ENCODE measurements at places on chromosomes 3 and 15.

DNA sequence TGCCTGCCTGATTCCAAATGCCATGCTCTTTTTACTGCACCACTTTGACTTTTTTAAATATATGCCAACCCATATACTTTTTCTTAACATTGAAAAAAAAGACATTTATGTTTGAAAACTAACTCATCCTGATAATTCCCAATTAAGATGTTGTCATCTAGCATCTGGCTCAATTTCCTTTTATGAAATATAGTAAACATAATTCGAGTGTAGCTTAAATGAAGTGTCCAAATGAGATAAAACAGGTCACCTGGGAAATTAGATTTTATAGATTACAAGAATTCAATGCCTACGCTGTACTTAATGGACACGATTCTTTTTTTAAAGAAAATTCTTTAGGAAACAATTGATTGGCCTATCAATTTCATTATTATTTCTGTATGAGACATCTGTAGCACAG is 2.8 kb downstream of the MDFIC2 start:
- DNase-seq: no peak

- no peak for DNase-seq
These were observed 49.0 kb downstream of the KBTBD12 start for GRCh38 chr3:127964053-127964452.

DNA sequence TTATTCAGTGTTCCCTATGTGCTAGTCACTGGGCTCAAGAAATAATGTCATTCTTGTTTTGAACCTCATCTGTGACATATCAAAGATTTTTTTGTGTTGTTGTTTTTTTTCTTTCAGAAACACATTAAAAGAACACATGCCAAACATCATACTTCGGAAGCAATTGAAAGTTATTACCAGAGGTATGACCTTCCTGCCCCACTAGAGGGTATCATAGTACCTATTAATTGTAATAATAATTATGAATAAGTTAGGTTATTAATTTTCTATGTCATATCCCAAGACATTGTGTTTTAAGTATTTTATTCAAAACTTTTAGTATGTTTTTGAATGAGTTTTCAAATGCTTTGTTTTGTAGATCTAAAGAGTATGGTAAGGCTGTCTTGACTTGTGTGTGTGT is 65.7 kb downstream of the CDIN1 start:
- DNase-seq: no peak

DNA sequence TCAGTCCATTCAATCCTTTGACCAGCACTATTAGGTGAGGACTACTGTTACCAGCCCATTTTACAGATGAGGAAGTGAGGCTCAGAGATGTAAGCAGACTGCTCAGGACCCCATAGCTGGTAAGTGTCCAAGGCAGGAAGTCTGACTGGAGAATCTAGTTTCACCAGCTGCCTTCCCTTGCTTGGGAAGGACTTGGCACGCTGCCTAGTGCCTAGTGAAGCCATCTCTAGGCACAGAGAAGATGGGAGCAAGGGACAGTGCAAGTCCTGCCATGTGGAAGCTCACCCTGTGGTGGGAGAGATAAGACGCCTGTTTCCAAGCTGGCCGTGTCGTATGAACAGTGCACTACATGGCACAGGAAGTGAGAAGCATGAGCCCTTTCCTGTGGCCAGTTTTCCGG is 111.8 kb upstream of the TMC3 start:
- no peak for DNase-seq

- no peak for DNase-seq
These were observed 130.9 kb upstream of the TNIK start for GRCh38 chr3:171591070-171591469.

GRCh38 chr15:94119298-94119811 is 112.0 kb upstream of the MCTP2 start:
- DNase-seq: no peak

- DNase-seq: no peak
These were observed 6.0 kb downstream of the SNRPA1 start for GRCh38 chr15:101288905-101289513.

- DNase-seq: peak; percentile 47
These were observed 10.2 kb upstream of the PLXND1 start for GRCh38 chr3:129616713-129617112.

- DNase-seq: no peak
These were observed 48.4 kb upstream of the GRIP2 start for GRCh38 chr3:14588425-14589112.

DNA sequence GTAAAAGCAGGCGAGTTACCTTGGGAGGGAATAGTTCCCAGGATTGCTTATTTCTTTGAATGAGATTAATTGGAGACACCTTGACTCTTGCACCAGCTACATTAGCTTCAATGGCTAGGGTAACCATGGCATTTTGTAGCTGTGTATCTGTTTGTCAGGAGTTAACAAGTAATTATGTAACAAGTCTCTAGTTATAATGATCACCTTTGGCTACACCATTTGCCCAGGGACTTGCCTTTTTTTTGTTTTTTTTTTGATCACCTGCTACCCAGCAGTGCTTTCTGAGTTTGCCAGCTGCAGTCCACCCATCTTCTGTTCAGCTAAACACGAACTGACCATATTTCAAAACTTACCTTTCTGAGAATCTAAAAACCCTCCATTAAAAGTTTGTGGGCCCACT is 2.2 kb downstream of the MED12L start:
- DNase-seq: no peak

DNA sequence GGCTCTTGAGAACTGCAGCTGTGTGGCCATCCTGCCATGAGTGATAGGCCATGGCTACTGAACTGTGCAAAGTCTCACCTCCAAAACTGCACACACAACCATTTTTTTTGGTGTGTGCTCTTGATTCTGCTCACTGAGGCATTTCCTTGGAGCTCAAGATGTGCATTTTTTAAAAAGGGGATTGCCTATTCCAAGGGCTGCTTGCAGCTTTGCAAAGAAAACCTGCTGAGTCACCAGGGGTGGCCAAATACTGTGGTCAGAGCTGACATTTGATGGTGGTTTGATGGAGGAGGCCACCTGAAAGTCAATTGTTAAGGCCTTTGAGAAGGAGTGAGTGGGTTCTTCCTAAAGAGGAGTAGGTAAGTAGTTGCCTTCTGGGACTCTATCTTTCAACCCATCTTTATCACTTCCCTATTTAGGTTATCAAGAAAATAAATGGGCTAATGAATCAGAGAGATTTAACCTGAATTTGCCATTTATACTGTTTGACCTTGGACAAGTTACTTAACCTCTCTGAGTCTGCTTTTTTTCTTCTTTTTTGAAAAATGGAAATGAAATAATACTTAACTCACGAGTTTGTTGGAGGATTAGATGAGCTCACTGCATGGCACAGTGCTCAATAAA is 87.9 kb downstream of the CHST2 start:
- peak; percentile 59 for DNase-seq
